ENCODE measurements at places on chromosomes 6 and 20. TPM values are rescaled to one million over a fixed set of nuclear protein-coding genes. Genes with fewer than 3 reads are reported as not detected.

The SLC26A8 gene
- total RNA-seq: 0.07 TPM

The SLC22A3 gene
- 13.5 TPM for total RNA-seq

The SLA2 gene
- 0.03 TPM for total RNA-seq

The HLA-DOB gene
- total RNA-seq: 0.10 TPM

The CFAP61 gene
- not detected for total RNA-seq

The GRIK2 gene
- total RNA-seq: 0.89 TPM

The PAK5 gene
- 0.03 TPM for total RNA-seq

The FAM83C gene
- total RNA-seq: not detected

The MYT1 gene
- total RNA-seq: not detected

The ZKSCAN8 gene
- total RNA-seq: 23.0 TPM

The TULP1 gene
- not detected for total RNA-seq

The ZNF831 gene
- not detected for total RNA-seq

The C6orf163 gene
- total RNA-seq: 1.2 TPM

The WFDC10B gene
- not detected for total RNA-seq

The LTB gene
- not detected for total RNA-seq

The MAVS gene
- total RNA-seq: 30.9 TPM

The RNF182 gene
- 9.7 TPM for total RNA-seq

The PRPH2 gene
- total RNA-seq: 0.91 TPM

The OR2H2 gene
- total RNA-seq: not detected

The EDN3 gene
- total RNA-seq: not detected

The HSPA12B gene
- not detected for total RNA-seq

The MATN4 gene
- total RNA-seq: not detected

Data from smooth muscle cell of the pulmonary artery (primary cell).